SK-N-DZ (cell line): ENCODE measurements at places on chromosomes 4 and X.

DNA sequence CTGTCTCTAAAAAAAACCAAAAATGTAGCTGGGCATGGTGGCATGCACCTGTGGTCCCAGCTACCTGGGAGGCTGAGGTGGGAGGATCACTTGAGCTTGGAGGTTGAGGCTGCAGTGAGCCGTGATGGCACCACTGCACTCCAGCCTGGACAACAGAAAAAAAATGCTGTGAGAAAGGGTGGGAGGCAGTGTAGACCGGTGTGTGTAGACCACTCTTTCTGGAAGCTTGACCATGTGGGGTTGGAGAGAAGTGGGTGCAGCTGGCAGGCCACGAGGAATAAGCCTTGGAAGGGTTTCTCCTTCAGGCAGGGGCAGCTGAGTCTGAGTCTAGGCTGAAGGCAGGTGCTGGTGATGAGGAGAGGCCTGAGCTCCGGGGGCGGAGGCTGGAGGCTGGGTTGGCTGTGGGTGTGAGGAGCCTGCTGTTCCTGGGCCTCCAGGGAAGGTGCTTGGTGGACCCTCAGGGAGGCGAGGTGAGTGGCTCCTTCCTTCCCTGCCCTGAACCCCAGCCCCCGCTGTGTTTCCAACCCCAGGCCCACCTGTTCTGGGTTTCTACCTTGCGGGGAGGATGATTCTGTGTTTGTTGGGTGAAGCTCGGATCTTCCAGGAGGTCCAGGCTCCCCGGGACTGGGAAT, 9.3 kb upstream of the TBC1D14 start:
- DNase-seq, result no peak

DNA sequence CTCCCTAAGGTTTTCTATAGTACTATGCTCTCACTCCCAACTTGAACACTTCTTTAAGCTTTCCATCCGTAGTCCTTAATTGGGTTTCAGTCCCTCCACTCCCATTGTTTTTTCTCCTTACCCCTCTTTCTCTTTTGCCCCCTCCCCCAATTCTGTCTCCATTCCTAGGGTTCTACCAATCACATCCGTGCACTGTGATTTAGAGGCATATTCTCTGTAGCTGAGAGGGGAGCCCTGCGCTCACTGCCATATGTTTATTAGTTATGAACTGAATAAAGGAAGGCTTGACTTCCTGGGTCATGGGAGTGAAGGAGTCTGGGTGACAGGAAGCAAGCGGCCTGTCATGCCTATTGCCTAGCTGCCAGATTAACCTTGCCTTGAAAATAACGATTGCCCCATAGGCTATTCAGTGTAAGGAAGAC, 471 bp downstream of the MCTS1 start:
- peak; percentile 24 for DNase-seq

DNA sequence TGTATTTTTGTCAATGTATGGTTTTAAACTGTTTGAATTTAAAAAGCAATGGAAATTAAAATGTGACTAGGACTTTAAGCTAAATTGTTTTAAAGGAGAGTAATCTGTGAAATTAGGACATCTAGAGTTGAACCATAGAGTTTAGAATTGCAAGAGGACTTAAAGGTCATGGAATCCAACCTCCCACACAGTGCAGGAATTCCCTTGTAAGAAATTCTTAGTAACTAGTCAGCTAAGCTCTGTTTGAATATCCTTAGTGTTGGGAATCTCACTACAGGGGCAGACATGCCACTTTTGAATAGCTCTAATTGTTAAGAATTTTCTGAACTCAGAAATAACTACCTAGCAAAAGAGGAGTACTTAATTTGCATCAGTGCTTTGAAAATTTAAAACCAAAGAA, 292.9 kb downstream of the IL1RAPL1 start:
- DNase-seq, result no peak

GRCh38 chr4:181908168-181908567, 335.0 kb upstream of the TENM3 start:
- no peak for DNase-seq

- DNase-seq, result no peak
Observed at GRCh38 chr4:101419336-101420135, 72.2 kb upstream of the PPP3CA start.

- DNase-seq, result no peak
Observed at GRCh38 chr4:177809791-177810190, 367.6 kb upstream of the AGA start.

GRCh38 chrX:139691843-139692505, 16.0 kb downstream of the MCF2 start:
- no peak for DNase-seq

DNA sequence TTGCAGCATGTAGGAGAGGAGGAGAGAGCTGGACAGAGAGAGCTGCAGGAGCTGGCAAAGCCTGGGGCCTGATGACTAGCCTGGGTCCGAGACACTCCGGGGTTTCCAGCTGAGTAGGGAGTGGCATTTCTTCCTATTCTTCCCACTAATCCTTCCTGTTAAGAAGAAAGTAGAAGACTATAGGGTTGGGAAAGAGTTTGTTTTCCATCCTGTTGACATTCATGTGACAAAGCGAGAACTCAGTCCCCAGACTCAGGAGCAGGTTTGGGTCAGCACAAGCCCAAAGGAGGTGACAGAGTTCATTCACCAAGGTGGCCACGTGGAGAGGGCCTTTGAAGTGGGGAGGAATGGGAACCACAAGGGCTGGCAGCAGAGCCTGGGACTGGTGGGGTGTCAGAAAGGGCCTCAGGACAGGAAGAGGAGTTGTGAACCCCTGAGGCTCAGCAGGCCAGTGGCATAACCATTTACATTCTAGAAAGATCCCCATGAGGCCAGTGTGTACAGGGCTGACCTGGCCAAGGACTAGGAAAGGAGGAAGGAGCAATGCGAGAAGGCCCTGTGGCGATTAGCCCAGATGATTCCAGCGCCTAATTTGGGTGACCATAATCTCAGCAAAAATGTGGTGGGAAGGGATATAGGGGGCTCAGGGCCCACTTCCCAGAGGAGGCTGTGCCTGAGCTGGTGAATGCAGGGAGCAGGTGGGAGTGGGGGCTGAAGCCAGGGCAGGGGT, 3.3 kb upstream of the HAUS3 start:
- DNase-seq, result no peak

DNA sequence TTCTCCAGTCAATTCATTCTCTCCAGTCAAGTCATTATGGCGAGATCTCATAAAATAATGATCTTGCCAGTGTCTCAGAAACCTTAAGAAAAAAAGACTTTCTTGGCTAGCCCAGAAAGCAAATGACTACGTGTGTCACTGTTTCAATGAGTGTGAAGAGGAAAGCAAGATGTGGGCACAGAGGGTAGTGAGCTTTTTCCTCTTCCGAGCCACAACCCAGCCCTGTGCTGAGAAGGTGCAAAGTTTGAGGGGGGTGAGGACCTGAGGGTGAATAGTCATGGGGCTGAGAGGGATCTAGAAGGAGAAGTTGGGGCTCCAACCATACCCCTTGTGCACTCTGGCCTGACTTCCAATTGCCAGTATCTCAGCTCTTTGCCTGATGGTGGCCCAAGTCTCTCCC, 85.6 kb upstream of the EGFL6 start:
- DNase-seq, result no peak

DNA sequence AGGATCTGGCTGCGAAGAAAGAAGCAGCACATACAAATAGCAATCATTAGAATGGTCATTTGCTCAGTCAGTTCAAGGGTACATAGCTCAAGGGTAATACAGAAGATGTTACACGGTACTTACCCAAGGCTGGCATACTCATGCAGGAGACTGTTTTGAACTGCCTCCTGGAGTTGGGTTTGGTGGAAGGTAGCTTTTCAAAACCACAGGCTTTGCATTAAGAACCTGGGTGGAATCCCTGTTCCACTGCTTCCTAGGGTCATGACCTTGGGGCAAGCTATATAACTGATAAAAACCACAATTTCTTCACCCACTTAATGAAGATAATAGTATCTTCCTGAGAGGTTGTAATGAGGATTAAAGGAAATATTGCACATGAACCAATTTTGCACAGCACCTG, 36.5 kb downstream of the TBC1D9 start:
- DNase-seq, result no peak

GRCh38 chr4:36088542-36088941, 155.8 kb downstream of the ARAP2 start:
- no peak for DNase-seq

DNA sequence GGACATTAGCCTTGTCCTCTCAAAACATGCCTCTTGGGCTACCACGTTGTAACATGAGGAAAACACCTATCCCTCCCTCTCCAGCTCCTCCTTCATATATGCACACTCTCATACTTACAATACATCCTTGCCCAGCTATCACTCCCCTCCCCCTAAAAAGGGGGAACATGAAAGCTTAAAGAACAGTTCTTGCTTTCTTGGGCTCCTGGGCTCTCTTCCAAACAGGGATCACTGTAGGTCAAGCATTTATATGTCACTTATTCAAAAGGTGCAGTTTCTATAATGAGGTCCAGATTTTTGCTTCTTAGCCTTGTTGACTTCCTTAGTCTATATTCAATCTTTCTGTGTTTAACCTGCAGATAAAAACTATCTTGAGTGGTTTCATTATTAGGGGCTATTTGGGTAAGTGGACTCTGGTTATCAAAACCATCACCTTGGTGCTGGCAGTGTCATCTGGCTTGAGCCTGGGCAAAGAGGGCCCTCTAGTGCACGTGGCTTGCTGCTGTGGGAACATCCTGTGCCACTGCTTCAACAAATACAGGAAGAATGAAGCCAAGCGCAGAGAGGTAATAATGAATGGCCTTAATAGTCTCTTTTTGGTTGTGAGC, 119.4 kb downstream of the AKAP4 start:
- no peak for DNase-seq

GRCh38 chrX:13414006-13414647, 94.3 kb upstream of the ATXN3L start:
- DNase-seq, result peak; percentile 41

DNA sequence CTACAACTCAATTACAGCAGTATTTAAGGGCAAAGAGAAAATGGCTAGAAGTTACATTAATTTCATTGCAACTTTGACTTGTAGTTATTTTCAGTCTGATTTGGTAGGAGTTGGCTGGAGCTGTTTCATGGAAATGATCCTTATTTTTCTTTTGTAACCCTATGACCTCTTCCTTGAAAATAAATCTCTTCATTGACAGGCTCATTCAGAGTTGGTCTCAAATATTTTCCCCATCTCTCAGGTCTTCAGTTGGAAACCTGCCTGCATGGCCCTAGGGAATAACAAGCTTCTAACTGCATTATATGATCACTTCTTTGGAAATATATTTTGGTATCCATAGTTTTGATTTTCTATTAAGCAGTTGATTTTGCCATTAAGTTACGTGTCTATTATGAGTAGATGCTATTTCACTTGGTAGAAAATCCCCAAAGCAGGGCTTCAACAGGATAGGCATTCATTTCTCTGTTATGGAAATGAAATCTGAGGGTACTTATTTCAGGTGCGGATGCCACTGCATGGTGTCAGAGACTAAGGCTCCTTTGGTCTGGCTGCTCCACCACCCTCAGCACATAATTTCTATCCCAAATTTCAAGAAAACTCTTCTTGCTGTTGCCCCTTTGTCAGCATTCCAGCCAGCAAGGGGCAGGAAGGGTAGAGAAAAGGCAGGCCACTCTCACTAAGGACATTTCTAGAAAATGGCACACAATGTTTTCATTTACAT, 502.5 kb downstream of the SPRY1 start:
- DNase-seq, result no peak

GRCh38 chrX:17464194-17464593, 89.2 kb downstream of the NHS start:
- DNase-seq, result no peak

DNA sequence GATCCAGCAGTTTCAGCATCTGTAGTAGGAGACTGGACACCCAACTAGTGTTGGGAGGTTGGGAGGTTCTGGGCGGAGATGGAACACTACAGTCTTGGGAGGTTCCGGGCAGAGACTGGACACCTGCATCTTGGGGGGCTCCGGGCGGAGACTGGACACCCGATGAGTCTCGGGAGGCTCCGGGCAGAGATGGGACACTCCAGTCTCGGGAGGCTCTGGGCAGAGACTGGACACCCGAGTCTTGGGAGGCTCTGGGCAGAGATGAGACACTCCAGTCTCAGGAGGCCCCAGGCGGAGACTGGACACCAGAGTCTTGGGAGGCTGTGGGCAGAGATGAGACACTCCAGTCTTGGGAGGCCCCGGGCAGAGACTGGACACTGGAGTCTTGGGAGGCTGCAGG, 29.5 kb upstream of the LANCL3 start:
- DNase-seq, result no peak

GRCh38 chr4:38672397-38673129, 8.6 kb downstream of the KLF3 start:
- no peak for DNase-seq

GRCh38 chr4:115360431-115360830, 247.0 kb upstream of the NDST4 start:
- no peak for DNase-seq

DNA sequence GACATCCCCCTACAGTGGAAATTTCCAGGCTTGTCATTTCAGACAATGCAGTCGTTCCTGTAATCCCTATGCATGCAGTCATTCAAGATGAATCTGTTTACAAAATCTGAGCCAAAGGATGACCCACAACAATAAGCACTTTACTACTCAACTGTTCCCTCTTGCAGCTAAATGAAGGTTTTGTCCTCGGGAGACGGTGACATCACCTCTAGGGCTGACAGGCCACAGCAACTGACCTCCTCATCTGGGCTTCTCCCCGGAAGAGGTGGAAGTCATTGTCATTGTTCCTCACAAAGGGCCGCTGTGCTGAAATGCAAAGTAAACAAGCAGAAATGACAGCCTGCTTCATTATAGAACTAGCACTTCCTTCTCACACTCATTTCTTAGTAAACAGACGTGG, 29.2 kb downstream of the CLRN2 start:
- DNase-seq, result no peak

DNA sequence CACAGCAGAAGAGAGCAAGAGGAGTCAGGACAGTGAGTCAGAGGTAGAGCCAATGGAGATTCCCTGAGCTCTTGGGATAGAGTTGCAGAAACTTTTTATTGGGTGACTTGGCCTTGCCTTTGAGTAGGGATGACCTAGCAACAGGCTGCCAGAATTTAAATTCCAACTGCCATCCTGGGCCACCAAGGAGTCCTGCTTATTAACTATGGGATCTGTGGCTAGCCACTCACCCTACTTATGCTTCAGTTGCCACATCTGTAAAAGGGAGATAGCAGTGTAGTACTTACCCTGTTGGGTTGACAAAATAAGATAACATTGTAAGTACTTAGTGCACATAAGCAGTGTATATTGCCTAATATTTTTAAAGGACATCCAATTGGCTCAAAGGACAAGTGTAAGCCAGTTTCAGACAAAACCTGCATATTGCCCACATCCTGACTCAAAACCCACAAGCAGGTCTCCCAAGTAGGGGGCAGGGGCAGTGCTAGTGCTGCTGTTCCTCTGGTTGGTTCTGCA, 43.5 kb upstream of the TMEM164 start:
- no peak for DNase-seq

- DNase-seq, result no peak
Observed at GRCh38 chr4:25908491-25908901, 5.5 kb upstream of the SMIM20 start.
